ENCODE measurements at places on chromosomes 2 and 18.

DNA sequence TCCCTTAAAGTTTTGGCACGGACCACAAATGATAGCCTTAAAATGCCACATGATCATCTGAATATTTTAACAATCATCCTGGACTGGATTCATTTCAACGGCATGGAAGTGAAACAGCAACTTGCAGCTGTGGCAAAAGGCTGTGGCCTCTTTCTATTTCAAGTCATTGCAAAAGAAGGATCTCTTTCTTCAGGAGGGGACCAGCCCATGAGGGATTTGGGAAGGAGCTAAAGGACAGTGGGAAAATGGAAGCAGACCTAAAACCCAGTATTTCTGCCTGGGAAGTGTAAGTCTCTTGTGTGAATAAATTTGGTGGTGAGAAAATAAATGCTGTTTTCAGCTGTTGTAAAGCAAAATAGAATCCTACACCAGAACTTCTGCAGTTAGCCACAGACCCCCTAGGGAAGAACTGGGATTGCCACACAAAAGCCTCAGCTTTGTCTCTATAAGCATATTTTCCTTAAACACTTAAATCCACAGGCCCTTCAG, 107.3 kb upstream of the ZFP36L2 start:
- no peak overlapping the region for H3K4me3 ChIP-seq
- no peaks in the 10 kb centered on the region for H3K27me3 ChIP-seq
- H3K36me3 ChIP-seq, result no peaks in the 10 kb centered on the region

- no peak overlapping the region for H3K27ac ChIP-seq
- H3K36me3 ChIP-seq, result no peaks in the 10 kb centered on the region
- H3K27me3 ChIP-seq, result no peaks in the 10 kb centered on the region
- no peak overlapping the region for H3K4me3 ChIP-seq
- no peak for DNase-seq
- H3K4me1 ChIP-seq, result no peaks in the 10 kb centered on the region
These were observed 70.3 kb downstream of the TMEM17 start for GRCh38 chr2:62435720-62436119.

DNA sequence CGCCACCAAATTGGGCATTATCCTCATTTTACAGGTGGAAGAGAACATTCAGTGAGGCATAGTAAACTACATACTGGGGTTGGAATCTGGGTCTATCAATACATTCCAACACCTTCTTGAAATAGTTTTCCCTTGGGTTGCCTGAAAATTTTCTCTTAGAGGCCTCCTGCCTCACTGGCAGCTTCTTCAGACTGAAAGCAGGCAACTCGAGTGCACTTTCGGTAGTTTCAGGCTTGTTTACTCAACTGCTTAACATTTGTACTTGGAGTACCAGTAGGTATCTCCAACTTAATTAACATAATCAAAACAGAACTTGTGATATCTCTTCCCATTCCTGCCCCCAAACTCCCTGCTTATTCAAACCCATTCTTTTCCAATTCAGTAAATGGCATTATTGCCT, 36.2 kb upstream of the C2orf74 start:
- H3K27me3 ChIP-seq, result no peaks in the 10 kb centered on the region
- no peak overlapping the region for H3K27ac ChIP-seq
- no peak overlapping the region for H3K4me3 ChIP-seq
- H3K4me1 ChIP-seq, result no peaks in the 10 kb centered on the region

GRCh38 chr2:210863283-210863682, 306.9 kb downstream of the CPS1 start:
- H3K4me3 ChIP-seq, result no peak overlapping the region
- H3K27ac ChIP-seq, result no peak overlapping the region
- no peaks in the 10 kb centered on the region for H3K36me3 ChIP-seq
- no peaks in the 10 kb centered on the region for H3K27me3 ChIP-seq

GRCh38 chr2:10650761-10651160, 39.0 kb downstream of the NOL10 start:
- no peaks in the 10 kb centered on the region for H3K27me3 ChIP-seq
- H3K27ac ChIP-seq, result no peak overlapping the region
- no peak overlapping the region for H3K4me3 ChIP-seq

Measured in RWPE2 (cell line).